ENCODE measurements at places on chromosomes 3 and 15.

DNA sequence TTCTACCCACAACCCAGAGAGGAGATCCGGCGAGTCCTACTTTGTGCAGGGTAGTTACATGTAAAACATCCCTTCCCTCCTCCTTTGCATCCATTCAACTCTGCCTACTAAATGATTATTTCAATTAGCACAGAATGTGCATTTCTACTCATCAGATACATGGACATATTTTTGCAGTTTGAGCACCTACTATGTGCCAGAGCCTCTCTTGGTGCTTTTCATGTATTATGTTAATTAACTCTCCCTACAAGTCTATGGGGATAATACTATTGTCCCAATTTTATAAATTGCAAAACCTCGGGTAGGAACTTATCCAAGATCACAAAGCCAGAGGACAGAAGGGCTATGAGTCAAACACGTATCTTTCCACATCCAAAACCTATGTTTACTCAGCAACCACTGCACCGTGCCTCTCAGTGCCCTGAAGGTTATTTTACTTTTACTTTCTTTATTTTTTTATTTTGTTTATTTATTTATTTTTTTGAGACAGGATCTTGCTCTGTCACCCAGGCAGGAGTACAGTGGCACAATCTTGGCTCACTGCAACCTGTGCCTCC is 432.8 kb downstream of the MAGI1 start:
- DNase-seq: no peak

GRCh38 chr15:28096411-28096669 is 2.8 kb downstream of the OCA2 start:
- DNase-seq: no peak

DNA sequence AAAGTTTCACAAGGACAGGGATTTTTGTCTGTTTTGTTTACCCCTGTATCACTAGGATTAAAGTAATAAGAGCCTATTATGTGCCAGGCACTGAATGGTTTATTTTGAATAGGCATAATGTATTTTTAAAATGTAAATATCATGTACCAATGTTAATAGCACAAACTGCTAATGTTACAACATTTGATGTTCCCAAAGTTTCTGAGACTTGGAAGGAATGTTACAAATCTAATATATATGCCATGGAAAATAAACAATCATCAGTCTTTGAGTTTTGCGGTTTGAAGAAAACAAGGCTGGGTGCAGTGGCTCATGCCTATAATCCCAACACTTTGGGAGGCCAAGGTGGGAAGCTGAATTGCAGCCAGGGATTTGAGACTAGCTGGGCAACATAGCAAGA is 159.4 kb downstream of the CDIN1 start:
- no peak for DNase-seq

DNA sequence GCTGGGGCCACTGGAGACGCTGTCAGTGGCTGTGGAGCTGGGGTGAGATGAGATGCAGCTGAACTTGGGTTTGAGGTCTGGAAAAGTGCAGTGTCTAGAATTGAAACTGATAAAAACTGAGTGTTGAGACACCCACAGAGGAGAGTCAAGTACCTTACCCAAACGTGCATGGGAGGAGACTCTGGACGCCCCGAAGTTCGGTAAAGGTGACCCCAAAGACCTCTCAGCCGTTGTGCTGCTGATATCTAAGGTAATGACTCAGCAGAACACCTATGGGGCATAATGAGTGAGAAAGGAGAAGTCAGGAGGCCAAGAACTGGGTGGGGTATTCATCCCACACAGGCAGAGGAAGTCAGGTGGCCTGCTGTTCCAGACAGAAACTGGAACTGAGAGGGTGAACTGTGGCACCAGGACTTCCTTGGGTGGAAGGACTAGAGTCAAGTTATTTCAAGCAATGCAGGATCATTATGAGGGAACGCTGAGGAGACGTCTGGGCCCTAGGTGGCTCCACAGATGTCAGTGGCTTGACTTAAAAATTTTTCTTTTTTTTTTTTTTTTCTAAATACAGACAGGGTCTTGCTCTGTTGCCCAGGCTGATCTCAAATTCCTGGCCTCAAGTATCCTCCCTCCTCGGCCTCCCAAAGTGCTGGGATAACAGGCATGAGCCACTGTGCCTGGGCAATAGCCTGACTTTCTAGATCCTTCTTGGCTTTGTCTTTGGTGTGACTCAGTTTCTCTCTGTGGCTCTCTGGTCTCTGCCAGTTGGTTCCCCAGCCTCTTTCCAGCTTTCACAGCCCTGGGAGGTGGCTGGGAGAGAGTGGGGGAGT is 67.6 kb upstream of the GCNT3 start:
- DNase-seq: no peak

DNA sequence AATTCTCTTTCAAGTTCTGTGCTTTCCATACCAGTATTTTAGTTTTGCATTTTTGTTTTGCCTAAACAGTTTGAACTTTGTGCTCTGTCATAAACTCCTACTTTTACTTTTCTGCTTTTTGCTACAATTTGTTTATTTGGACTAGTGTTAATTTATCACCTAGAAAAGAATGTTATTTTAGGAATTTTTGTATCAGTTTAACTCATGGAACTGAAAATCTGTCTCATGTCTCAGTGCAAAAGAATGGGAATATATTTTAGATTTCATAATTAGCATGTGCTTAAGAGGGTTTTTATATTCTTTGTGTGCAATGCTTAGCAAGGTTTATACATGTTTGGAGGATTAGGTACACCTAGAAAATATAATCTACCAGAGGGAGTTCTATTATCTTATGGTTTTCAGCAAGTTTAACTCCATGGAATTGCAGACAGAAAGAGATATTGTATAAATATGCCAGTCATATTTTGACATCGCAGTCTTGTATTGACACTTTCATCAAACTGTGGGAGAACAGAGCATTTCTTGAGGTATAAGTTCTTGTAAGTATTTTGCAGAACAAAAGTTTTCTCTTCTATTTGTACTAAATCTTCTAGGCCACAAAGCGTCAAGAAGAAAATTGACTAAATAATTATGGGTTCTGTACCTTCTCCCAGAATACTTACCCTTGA is 409.9 kb downstream of the RBMS3 start:
- no peak for DNase-seq

- DNase-seq: no peak
Measured at GRCh38 chr3:101531473-101532086, 18.6 kb upstream of the SENP7 start.

DNA sequence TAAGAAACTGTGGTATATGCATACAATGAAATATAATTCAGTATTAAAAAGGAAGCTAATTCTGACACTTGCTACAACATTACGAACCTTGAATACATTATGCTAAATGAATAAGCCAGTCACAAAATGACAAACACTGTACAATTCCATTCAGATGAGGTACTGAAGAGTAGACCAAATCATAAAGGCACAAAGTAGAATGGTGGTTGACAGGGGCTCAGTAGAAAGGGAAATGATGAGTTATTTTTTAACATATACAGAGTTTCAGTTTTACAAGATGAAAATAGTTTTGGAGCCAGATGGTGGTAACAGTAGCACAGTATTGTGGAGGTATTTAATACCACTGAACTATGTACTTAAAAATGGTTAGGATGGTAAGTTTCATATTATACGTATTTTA is 254.6 kb upstream of the RBMS3 start:
- no peak for DNase-seq

DNA sequence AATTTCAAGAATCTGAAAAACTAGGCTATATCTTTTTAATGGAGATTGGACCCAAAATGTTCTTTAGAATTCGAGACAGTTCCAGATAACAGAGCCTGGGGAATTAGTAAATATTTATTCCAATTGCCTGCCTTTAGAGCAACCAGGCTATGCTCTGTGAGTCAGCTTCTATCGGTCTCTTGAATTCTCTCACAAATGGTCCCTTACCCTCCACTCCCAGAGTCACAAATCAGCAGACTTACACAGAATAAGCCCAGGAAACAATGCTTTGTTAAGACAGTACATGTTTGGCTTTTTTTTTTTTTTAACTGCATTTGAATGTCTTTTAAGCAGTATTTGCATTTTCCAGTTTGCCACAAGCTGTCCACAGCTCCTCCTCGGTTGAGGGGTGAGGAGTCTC is 460.7 kb upstream of the CBLB start:
- DNase-seq: no peak

GRCh38 chr3:188976407-188976806 is 195.4 kb upstream of the TPRG1 start:
- DNase-seq: no peak

DNA sequence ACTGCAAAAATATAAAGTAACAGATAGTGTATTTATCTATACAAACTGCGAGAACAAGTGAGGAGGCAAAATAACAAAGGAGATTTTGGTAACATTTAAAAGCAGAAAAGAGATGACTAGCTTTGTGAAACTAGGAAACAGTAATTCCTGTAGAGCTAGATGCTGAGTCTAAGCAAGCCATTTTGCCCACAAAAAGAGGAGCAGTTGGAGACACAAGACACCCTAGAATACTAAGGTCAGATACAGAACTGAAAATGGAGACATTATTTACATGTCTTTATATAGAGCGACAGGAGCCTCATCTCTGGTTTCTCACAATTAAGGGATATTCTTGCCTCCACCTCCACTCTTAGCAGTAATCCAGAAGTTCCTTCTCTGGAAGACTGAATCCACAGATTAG is 732.4 kb upstream of the GBE1 start:
- no peak for DNase-seq

DNA sequence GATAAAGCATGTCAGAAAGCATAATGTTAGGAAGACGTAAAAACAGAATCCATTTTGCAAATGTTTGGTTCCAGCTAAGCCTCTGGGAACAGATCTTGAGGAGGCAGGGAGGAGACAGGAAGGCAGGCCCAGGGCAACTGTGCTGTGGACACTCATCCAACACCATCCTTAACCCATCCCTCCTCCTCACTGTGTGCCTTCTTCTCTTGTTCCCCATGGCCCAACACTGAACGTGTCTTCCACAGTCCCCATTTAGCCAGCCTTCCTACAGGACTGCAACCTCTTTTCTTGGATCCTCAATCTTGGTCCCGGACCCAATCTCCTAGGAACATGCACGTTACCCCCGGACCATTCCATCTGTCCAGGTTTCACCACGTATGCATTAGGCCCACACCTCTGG is 15.4 kb downstream of the C2CD4B start:
- no peak for DNase-seq

DNA sequence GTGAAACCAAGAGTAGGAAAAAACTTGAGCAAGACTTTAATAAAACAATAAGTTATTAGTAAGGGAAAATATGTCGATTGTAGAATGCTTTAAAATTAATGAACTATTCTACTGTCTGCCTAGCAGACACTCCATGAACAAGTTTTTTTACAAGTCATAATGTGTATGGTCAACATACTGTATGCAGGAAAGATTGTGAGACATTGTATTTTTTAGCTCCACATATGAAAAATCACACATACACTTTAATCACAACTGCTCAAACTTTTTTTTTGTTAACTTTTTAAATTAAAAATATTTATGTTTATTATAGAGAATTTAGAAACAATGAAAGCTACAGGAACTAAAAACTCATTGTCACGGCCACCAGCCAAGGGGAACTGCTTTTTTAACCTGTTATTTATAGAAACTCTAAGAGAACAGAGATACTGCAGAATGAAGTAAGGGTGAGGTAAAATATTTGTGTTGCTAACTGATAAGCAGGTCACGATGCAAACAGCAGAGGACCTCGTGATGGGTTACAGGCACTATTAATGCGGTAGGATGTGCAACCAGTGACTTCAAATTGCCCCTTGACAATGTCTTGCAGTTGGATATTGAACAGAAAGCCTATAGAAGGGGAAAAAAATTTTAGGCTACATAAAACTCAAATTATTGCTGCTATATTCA is 53.0 kb downstream of the THSD4 start:
- no peak for DNase-seq

DNA sequence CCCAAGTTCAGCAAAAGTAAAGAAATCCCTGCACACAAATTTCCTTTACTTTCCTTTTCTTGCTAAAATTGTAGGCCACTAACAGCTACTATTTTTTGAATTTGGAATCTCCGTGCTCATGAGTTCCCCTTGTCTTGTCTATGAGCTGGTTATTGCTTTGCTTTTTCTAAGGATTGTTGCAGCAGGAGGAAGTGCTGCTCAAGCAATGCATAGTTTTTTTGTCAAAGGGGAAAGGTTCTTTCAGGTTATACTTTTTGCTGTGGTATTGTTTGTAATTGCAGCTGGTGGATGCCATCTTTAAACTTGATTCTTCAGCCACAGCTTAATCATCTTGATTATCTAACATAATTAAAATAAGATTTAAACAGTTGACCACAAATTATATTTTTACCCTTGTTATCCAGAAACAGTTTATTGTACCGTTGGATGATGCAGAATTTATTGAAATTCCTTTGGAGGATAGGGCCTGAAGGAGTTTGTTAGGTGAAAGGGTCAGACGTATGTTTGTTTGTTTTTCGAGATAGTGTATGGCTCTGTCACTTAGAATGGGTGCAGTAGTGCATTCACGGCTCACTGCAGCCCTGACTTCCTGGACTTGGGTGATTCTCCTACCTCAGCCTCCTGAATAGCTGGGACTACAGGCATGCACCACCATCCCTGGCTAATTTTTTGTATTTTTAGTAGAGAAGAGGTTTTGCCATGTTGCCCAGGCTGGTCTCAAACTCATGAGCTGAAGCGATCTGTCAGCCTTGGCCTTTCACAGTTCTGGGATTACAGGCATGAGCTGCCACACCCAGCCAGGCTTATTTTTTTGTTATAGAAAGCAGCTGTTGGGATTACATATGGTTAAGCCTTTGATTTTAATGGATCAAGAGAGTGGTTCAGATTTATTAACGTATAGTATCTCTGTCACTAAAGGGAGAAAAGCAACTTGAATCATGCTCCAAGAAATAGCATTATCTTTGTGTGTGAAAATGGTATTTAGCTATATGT is 11.7 kb downstream of the MGA start:
- no peak for DNase-seq

DNA sequence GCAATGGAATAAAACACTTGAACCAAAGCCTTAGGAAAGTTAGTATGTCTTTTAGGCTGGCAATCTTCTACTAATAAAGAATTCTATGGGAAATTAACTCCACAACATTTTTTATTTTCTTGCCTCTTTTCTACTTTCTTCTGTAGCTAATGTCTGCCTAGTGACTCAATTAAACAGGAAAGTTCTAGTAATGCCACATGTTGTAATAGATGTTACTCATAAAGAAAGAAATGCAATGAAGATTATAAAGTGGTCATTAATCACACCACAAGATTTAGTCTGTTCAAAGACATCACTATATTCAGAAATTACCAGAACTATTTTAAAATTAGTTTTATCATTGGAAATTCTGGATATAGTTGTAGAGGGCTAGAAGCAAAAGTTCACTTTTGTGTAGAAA is 329.7 kb downstream of the SI start:
- no peak for DNase-seq

- DNase-seq: no peak
Measured at GRCh38 chr15:90063770-90064247, 38.5 kb downstream of the IDH2 start.

DNA sequence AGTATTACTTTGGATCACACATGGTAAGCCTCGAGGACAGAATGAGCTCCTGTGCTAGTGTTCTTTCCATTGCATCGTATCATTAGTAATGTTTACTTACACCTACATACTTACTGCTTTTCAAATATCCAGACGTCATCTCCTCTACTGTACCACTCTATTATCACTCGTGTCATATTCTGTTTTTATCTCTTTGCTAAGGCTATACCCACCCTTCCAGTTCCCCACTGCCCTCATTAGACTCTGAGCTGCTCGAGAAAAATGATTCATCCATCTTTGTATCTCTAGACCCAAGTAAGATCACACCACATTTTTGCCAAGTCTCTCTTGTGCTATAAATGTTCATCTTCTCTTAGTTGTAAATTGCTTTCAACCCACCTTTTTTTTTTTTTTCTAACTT is 245.7 kb downstream of the TIGIT start:
- DNase-seq: no peak

GRCh38 chr3:65560133-65560532 is 478.6 kb downstream of the MAGI1 start:
- DNase-seq: no peak

GRCh38 chr3:120765830-120766493 is 23.4 kb downstream of the GTF2E1 start:
- DNase-seq: no peak
